Uterine smooth muscle cell (primary cell): ENCODE measurements at places on chromosomes 16 and 17. TPM values are rescaled to one million over a fixed set of nuclear protein-coding genes. Genes with fewer than 3 reads are reported as not detected.

Gene SMG6
- 34.7 and 51.0 TPM in 2 replicates for total RNA-seq

Gene SSTR5
- 0.12 TPM in 1 of 2 replicates, not detected in the other for total RNA-seq

Gene TAOK2
- 56.2 and 62.0 TPM in 2 replicates for total RNA-seq

Gene CD300LG
- not detected in 2 replicates for total RNA-seq

Gene SMIM36
- not detected in 2 replicates for total RNA-seq

Gene ZSWIM7
- total RNA-seq, result 11.2 and 17.5 TPM in 2 replicates

Gene CLDN6
- not detected in 2 replicates for total RNA-seq
